ENCODE measurements at places on chromosomes 6 and 20. TPM values are rescaled to one million over a fixed set of nuclear protein-coding genes. Genes with fewer than 3 reads are reported as not detected.

DNA sequence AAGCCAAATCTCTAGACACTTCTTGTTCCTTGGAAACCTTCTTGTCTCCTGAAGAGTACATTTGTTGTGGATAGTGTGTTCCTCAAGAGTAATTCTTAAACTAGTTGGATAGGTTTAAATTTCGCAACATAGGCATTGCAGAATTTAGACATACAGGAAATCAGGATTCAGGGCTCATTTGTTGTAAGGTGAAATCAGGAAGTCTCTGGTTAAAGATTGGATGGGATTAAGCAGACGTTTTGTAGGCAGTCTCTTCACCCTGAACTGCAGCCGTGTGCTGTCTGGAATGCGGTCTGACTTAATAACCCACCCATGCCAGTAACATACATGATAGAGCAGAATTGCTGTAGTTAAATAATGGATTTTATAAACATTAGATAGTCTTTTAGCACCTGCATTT is 21.7 kb downstream of the HIVEP1 start:
- no peak for DNase-seq

DNA sequence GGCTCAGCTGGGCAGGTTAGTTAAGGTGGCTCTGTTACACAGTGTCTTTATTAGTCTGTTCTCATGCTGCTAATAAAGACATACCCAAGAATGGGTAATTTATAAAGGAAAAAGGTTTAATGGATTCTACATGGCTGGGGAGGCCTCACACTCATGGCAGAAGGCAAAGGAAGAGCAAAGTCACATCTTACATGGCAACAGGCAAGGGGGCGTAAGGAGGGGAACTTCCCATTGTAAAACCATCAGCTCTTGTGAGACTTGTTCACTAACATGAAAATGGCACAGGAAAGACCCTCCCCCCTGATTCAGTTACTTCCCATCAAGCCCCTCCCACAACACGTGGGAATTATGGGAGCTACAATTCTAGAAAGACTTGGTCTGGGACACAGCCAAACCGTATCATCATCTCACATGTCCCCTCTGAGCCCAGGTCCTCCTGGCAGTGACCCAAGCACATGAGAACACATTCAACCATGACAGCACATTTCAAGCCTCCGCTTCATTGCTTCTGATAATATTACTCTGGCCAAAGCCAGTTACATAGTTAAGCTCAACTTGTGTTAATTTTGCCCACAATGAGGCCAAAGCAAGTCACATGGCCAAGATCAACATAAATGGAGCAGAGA is 383.9 kb downstream of the PLCB1 start:
- no peak for DNase-seq

Gene UBE2V1
- 149 TPM for polyA plus RNA-seq

Gene TRIM40
- 0.10 TPM for polyA plus RNA-seq

GRCh38 chr6:1110941-1111349 is 201.0 kb upstream of the FOXQ1 start:
- DNase-seq, result no peak

DNA sequence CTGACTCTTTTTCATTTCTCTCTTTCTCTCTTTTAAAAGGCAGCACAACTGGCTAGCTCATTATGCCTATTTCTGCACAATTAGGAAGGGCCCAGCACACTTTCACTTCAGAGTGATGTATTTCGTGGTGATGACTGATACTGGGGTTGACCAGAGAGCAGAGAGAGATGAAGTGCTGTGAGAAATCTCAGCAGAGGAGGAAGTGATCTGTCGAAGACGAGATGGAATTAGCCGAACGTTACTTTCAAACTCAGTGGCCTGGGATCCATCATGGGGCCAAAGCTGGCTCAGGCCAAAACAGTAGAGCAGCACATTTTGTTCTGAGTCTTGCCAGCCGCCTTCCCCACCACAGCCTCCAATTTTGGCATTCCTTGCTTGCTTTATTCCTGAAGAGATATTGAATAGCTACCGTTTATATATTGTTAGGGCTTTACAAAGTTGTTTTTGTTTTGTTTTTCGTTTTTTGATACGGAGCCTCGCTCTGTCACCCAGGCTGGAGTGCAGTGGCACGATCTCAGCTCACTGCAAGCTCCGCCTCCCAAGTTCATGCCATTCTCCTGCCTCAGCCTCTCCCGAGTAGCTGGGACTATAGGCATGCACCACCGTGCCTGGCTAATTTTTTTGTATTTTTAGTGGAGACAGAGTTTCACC is 213.2 kb upstream of the ECI2 start:
- DNase-seq, result no peak

Gene LAMA4
- polyA plus RNA-seq, result 101 TPM

- DNase-seq, result no peak
Measured at GRCh38 chr20:32289661-32290431, 12.4 kb downstream of the KIF3B start.

- DNase-seq, result no peak
Measured at GRCh38 chr6:21807299-21808044, 213.9 kb downstream of the SOX4 start.

DNA sequence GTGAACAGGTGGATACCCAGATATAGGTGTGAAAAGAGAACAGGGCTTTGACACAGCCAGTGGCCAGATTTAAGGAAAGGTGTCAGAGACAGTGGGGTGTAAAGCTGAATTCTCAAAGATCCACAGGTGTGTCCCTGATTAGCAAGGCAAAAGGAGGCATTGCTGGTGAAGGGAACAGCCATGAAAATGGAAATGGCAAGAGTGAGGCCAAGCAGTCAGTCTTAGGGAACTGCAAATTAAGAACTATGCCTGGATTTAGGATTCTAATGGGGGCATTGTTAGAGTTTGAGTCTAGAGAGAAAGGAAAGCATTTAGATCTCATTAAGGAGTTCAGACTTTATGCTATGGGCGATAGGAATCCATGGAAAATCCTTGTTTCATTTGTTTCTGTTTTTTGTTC is 789.2 kb downstream of the MAFB start:
- no peak for DNase-seq

Gene TOP1
- 124 TPM for polyA plus RNA-seq

Gene OVOL2
- 1.2 TPM for polyA plus RNA-seq
